Right ventricle myocardium superior (tissue), 1 donor: ENCODE measurements at places on chromosomes 16 and 17. TPM values are rescaled to one million over a fixed set of nuclear protein-coding genes. Genes with fewer than 3 reads are reported as not detected.

DNA sequence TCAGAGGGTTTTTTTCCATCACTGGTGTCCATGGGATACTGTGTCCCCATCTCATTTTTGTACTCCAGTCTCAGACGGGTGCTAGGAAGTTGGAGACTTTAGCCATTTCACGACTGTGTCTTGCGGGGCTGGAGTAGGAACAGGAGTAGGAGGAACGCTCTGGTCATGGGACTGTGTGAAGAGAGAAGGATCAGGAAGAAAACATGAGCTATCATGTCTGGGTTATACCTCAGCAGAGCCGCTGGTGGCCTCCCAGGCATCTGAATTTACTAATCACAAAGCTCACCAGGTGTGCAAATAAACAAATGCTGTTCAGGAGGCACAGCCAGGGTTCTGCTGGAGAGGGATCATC is 225.4 kb downstream of the SEC14L1 start:
- DNase-seq = no peak

DNA sequence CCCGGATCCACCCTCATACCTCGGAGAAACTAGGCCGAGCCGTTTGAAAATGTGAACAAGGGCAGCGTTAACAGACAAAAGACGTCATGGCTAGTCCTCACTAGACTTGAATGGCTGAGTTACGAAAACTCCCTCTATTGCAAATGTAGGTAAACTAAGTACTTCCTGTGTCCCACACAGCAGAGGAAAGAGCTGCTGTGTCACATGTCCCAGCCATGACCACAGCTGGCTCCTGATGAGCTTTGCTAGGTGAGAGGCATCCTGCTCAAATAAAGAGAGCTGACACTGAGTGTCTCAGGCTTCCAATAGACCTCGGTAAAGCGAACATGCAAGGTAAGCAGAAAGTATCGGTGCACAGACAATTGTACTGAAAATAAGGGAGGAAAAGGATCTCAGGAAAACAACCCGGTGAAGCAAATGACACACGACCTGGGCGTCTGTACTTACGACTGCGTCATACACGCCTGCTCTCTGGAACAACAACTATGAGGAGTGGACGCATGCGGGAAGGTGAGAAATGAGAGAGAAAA is 26.0 kb downstream of the TMEM204 start:
- DNase-seq = no peak

DNA sequence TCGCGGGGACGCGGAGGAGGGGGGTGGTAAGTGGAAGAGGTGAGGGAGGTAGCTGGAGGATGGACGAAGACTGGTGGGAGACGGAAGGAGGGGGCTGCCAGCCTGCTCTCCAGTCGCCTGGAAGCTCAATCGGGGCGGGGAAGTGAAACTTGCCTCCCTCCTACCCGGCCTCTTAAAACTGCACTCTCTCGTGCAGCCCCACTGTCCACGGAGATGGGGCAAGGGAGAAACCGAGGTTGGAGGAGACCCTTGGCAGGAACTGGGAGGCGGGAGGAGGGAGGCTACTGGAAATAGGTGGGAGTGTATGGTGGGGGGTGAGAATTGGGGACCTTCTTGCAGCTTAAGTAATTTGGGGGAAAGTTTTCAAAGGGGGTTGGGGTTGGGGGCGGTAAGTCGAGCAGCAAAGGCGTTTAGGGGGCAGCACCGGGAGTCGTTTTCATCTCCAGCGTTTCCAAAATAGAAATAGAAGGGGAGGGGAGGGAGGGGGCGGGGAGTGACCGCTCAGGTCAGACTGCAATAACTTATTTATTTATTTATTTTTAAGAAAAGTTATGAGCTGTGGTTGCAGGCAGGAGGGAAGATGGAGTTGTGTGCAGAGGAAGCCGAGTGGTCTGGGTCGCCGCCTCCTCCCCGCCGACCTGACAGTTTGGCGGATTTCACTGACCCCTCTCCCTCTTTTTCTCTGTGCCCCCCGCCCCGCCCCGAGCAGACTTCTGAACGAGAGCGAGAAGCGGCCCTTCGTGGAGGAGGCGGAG is 1.4 kb downstream of the SOX9 start:
- no peak for DNase-seq

DNA sequence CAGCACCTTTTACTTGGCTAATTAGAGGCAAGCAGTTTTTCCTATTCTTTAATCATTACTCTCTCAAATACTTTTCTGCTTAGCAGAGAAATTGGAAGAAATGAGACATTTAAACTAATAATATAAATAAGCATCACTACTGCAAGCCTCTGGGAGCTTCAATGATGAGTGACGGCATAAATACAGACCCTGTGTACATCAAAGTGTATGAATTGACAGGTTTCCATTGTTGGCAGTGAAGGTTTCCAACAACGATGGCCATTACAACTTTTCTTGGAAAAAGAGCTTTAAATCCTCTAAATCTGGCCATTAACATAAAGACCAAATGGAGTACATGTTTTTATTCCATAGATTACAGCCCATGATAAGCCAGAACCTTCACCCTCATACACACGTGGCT is 39.4 kb upstream of the CACNG5 start:
- DNase-seq = no peak

GRCh38 chr17:43220511-43221125 is 7.8 kb downstream of the CCDC200 start:
- no peak for DNase-seq

- peak; percentile 35 for DNase-seq
Observed at GRCh38 chr17:45107293-45108010, 24.9 kb downstream of the PLCD3 start.

DNA sequence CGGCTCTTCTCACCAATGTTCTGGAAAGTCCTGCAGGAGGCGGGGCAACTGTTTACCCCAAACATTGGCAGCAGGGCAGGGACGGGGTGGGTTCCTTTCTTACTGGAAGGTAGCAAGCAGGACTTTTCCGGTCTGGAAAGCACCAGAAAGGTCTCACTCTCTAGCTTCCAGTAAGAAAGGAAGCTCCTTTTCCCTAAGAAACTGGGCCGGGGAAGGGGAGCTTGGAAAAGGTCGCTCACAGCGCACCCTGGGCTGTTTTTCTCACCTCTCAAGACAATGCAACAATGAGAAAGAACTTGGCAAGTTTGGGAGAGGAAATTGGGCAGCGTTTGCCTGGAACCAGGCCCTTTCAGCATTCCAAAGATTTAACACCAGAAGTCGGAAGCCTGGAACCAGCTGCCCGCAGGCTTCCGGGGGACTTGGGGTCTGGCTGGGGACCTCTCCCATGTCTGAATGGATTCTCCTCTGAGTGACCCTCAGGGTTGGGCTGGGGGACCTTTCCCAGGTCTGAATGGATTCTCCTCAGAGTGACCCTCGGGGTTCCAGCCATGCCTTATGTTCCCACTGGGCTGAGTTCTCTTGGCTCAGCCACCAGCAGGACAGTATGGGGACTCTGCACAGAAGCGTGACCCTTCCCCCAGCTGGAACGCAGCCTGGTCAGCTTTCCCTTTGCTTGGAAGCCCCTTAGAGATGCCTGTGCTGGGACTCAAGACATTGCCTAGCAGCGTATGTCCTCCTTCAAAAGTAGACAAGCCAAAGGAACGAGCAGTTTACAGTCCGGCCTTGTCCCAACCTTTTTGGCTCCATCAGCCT is 166.5 kb upstream of the PLCG2 start:
- peak; percentile 71 for DNase-seq

- no peak for DNase-seq
Observed at GRCh38 chr16:82530883-82531282, 95.9 kb upstream of the CDH13 start.

GRCh38 chr16:47069313-47069712 is 74.4 kb downstream of the NETO2 start:
- DNase-seq = no peak

DNA sequence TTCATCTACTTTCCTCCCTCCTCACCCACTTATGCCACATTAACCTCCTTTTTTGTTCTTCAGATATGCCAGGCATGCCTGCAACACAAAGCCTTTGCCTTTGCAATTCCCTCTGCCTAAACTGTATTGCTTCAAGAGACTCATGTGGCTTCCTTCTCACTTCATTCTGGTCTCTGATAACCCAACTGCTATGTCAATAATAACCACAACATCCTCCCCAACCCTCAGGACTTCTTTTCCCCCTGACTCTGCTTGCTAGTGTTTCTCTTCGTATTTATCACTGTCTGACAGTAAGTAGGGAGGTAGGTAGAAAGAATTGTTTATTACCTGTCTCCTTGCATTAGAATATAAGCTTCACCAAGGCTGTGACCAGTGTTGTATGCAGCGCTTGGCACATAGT is 22.4 kb downstream of the RBL2 start:
- no peak for DNase-seq

DNA sequence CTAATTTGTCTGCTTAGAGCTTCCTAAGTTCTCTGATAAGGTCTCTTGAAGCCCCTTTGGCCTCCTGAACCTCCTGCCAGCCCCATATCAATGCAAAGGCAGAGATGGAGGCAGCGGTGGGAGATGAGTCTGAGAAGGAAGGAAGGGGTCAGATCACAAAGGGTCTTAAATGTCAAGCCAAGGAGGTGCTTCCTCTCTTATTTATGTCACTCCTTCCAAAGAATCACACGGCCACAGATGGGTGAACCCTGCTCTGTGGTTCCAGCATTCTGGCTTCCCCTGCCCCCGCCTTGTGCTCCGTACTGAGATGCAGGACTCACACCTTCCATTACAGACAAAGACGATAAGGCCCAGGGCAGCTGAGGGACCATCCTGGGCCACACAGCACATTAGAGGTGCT is 96.3 kb downstream of the GSG1L start:
- DNase-seq = no peak

TBC1D3H gene
- not detected for total RNA-seq

KCTD2 gene
- total RNA-seq = 23.8 TPM

CRHR1 gene
- not detected for total RNA-seq

ABCA8 gene
- 52.9 TPM for total RNA-seq

PIPOX gene
- 1.00 TPM for total RNA-seq
